Amniotic stem cell (primary cell): ENCODE measurements at places on chromosomes 5 and 9.
A peak's percentile ranks its signal among the peaks of the same experiment; 100 is the strongest.

DNA sequence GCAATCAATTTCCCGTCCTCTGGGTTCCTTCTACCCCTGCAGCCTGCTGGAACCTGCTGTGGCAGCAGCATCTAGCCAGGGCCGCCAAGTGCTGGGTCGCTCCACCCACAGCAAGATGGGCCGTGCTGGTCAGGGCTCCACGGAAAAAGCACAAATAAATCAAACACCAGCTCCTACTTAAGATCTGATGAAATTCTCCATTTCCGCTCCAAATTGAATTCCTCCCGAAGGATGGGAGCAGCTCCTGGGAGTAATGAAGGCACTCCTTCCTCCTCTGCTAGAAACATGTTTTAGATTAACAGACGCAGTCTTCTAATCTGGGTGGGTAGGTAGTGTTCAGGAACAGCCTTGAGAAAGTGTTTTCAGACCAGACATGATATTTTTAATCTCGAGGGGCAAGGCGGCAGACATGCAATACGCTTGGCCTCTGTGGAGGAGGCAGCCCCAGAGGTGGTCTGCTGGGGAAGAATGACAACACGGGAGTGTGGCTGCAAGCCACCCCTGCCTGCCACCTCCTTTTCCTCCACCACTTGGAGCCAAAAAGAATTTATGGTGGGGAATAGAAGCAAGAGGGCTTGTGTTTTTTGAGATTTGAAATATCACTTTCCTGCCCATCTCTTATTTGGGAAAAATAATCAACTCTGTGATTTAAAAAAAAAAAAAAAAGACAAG is 194.1 kb downstream of the AOPEP start:
- no peak for DNase-seq

- DNase-seq: no peak
Observed at GRCh38 chr5:155562158-155562557, 548.6 kb downstream of the KIF4B start.

GRCh38 chr9:127452691-127453090 is 1.4 kb downstream of the LRSAM1 start:
- DNase-seq: no peak

DNA sequence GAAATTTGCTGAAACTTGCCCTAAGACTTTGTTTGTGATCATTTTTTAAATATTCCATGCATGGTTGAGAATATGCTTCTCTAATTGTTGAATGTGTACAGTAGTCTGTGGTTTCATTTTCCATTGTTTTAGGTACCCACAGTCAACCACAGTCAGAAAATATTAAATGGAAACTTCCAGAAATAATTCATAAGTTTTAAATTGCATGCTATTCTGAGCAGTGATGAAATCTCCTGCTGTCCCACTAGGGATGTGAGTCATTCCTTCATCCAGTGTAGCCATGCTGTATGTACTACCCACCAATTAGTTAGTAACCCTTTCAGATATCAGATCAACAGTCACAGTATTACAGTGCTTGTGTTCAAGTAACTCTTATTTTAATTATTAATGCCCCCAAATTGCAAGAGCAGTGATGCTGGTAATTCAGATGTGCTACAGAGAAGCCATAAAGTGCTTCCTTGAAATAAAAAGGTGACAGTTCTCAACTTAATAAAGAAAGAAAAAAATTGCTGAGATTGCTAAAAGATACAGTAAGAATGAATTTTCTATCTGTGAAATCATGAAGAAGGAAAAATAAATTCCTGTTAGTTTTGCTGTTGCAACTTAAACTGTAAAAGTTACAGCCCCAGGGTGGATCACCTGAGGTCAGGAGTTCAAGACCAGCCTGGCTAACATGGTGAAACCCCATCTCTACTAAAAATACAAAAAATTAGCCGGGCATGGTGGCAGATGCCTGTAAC is 79.9 kb upstream of the FBXL17 start:
- peak; percentile 42 for DNase-seq

- DNase-seq: no peak
Observed at GRCh38 chr5:137281201-137281600, 217.9 kb downstream of the SPOCK1 start.
